ENCODE measurements at places on chromosomes 3 and 15.

GRCh38 chr3:134093956-134094355 is 64.2 kb upstream of the SLCO2A1 start:
- DNase-seq: no peak

DNA sequence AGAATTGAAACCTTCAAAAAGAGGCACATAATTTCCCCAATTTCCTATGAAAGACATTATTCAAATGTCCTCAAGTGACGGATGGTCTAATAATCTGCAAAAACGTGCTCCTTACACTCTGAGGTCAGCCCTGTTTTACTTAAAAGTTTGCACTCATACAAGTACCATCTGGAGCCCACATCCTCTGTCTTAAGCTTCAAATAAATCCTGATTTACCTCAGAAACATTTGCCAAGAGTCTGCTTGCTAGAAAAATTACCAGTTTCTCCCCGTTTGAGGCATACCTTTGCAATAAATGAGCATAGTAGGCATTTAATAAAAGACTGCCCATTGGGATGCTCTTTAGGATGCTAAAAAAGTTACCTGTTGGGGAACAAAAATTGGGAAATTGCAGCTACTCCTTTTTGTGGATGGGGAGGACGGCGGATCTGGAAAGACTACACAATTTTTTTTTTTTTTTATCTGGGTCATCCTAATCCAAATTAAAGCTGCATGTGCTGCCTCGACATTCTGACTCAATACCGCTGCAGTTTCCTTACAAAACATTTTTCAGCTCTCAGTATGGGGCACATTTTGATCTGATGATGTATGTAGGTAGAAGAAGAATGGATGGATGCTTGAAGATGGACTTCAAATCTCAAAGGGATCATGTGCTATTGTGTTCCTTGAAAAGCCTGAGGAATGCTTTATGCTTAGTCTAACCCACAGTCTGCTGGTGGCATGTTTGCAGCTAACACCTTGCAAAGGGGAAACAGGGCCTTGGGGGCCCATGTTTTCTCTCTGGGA is 233.7 kb upstream of the ADAMTS9 start:
- no peak for DNase-seq

- no peak for DNase-seq
Measured at GRCh38 chr3:138629526-138629925, 21.0 kb downstream of the FAIM start.

GRCh38 chr15:89023311-89023961 is 64.8 kb upstream of the ABHD2 start:
- DNase-seq: no peak

DNA sequence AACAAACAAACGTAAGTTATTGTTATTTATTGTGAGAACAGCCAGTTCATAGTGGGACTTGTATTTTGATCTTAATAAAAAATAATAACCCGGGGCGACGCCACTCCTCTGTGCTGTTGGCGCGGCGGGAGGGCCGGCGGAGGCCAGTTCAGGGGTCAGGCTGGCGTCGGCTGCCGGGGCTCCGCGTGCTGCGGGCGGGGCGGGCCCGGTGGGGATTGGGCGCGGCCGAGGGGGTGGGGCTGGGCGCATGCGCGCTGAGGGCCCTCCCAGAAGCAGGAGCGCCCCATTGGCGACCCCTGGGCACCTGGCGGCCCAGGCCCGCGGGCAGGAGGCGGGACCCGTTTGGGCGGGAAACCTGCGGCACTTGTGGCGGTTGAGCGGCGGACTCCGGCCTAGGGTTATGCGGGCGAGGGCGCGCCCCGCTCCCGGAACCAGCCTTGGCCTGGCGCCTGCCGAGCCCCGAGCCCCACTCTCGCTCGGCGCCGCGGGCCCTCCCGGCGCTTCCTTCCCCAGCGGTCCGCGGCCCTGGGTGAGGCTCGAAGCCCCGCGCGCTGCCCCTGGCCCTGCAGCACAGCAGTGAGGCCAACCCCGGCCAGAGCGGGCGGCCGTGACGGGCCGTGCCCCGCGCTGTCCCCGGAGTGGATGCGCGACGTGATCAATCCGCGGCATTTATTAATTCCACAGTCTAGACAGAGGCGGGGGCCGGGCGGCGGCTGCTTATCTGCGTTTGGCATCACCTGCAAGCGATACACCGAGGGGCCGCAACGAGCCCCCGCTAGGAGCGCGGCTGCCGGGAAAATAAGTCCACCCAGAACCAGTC is 6.0 kb downstream of the ISL2 start:
- DNase-seq: no peak

DNA sequence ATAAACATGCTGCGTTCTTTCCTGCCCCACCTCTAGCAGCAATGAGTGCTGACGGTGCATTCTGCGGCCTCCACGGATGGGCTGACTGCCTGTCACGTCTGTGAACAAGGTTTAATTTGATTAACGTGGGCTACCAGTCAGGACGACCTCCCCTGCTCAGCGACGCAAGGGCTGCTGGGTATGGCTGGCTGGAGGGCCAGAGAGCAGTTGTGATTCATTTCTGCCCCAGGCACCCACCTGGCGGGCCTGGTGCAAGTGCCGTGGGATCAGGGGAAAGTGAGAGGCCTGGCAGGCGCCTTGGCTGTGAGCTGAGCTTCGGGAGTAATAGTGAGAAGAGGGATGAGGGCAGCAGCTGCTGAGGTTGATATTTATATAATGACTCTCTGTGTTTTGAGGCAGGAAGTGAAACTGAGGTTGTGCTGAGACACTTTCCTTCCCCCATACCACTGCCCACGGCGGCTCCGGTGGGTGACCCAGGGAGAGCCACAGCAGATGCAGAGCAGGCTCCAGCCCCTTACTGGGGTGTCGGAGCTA is 190.4 kb upstream of the BCL6 start:
- no peak for DNase-seq

- DNase-seq: no peak
Measured at GRCh38 chr3:105837947-105838346, 30.9 kb downstream of the CBLB start.

DNA sequence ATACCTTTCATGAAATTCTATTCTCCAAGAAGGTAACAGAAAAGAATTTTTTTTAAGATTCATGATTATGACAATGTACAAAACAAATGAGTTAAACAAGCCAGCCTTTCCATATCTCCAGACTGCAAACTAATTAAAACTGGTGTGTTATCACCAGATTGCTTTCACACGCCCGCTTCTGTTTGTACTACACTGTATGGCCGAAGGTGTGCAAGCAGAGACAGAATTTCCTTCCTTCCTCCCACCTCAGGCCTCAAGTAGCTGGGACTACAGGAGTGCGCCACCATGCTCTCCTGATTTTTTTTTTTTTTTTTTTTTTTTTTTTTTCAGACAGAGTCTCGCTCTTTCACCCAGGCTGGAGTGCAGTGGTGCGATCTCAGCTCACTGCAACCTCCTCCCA is 400.4 kb downstream of the MAGI1 start:
- DNase-seq: no peak

DNA sequence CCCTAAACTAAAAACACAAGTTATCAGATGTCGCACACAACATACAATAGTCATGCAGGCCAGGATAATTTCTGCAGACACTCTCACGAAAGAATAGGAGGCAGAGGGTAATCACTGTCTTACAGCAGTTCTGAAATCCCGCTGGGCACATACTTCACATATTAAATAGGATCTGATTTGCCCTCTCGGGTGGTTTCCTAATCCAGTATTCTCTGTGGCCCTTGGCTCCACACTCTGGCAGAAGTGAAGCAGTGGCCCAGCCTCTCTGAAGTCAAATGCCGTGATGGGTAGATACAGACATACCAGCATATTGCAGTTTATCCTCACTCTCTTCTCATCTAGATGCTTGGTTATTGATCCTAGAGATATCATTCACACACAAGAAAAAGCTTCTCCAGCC is 19.0 kb downstream of the GADL1 start:
- DNase-seq: no peak

- DNase-seq: no peak
Measured at GRCh38 chr3:14139771-14140170, 14.9 kb downstream of the TMEM43 start.

- no peak for DNase-seq
Measured at GRCh38 chr15:62299541-62299940, 134.5 kb upstream of the C2CD4B start.

DNA sequence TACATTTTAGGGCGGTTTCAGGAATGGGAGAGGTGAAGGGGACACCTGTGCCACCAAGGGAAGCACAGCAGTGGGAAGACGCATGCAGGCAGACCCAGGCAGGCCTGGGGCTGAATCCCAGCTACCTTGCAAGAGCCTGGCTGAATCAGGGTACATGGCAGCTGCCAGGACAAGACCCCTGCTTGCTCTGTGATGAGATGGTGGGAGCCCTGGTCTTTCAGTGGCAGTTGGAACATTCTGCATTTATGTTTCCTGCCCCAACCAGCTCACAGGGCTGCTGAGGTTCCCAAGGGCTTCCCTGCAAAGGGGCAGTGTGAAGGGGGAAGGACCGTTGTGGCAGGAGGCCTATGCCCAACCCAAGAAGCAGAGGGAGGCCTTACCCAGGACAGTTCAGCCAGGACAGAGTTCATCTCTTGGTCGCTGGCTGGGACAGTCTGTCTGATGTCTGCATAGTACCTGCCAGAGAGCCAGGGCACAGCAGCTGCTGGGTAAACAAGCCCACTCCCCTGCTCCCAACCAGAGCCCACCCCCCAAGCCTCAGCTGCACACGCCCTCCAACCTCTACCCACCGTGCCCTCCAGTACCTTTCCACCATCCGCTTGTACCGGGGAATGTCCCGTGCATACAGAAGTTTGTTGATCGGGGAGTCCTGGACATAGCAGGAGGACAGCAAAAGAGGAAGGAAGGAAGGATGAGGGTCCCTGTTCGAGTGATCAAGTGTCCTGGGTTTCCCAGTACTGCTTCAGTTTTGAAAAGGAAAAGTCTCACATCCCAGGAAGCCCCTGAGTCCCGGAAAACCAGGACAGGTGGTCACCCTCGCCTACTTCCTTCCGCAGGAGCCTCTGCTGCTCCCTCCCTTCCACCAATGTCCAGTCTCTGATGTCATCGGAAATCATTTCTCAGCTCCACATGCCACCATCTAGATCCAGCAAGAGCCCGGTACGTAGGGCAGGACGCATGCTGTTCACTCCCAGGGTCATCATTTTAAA is 23.1 kb downstream of the PLXNB1 start:
- DNase-seq: no peak

GRCh38 chr3:143045639-143046038 is 44.3 kb downstream of the U2SURP start:
- DNase-seq: no peak

- no peak for DNase-seq
Measured at GRCh38 chr15:44011238-44011854, 183.7 kb downstream of the FRMD5 start.

All from fibroblast of pulmonary artery (primary cell).